RCC 7860 (cell line): ENCODE measurements at places on chromosomes 1 and 21.

GRCh38 chr1:235632506-235633401 is 16.8 kb downstream of the GNG4 start:
- DNase-seq: peak; percentile 53

- DNase-seq: no peak
These were observed 640.6 kb downstream of the PTPRU start for GRCh38 chr1:29876902-29877301.

GRCh38 chr21:45578176-45578801 is 36.0 kb upstream of the SLC19A1 start:
- no peak for DNase-seq

DNA sequence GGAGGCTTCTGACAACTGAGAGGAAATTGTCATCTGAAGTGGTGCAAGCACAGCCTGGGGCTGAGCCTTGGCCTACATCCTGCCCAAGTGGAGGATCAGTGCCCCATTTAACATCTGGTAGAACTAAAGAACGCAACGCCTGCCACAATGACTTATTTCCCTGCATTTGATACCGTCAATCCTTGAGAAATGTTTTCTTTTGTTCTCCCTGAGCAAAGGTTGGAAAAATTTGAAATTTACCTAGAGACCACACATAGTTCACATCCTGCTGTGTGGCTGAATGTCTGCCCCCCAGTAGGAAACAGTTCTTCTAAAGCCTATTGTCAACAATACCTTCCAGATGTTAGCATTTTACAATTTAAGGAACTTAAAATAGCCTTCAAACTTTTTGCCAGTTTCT is 5.6 kb upstream of the RGS4 start:
- no peak for DNase-seq

DNA sequence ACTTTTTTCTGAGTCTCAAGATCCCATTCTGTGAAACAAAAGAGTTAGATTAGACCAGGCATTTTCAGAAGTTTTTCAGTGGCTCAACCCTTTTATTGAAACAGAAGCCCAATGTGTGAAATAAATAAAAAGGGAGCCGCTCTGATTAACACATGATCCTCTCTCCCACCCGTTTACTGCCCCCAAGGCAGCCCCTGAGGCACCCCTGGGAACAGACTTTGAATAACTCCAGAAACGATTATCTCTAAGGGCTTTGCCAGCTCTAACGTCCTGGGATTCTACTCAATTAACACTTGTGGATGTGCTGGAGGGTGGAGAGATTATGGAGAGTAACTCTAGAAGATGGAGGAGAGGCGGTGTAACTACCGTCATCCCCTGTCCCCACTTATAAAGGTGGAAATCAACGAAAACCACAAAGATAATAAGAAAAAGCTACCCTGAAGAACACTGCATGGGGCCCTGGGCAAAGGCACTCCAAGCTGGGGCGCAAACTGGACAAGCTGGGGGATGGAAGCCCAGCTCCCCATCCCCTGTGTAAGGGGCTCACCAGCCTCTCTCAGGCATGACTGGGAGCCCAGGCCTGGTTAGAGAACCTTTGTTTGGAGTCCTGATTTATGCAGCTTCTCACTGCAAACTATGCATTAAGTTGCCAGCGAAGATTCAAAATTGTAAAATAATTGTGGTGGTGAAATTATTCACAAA is 39.0 kb upstream of the GRIK3 start:
- no peak for DNase-seq

- DNase-seq: no peak
These were observed 34.6 kb downstream of the XCL2 start for GRCh38 chr1:168509210-168509609.

- DNase-seq: no peak
These were observed 36.6 kb upstream of the ARF1 start for GRCh38 chr1:228045871-228046270.

- no peak for DNase-seq
These were observed 160.6 kb downstream of the HMCN1 start for GRCh38 chr1:185894791-185895190.

DNA sequence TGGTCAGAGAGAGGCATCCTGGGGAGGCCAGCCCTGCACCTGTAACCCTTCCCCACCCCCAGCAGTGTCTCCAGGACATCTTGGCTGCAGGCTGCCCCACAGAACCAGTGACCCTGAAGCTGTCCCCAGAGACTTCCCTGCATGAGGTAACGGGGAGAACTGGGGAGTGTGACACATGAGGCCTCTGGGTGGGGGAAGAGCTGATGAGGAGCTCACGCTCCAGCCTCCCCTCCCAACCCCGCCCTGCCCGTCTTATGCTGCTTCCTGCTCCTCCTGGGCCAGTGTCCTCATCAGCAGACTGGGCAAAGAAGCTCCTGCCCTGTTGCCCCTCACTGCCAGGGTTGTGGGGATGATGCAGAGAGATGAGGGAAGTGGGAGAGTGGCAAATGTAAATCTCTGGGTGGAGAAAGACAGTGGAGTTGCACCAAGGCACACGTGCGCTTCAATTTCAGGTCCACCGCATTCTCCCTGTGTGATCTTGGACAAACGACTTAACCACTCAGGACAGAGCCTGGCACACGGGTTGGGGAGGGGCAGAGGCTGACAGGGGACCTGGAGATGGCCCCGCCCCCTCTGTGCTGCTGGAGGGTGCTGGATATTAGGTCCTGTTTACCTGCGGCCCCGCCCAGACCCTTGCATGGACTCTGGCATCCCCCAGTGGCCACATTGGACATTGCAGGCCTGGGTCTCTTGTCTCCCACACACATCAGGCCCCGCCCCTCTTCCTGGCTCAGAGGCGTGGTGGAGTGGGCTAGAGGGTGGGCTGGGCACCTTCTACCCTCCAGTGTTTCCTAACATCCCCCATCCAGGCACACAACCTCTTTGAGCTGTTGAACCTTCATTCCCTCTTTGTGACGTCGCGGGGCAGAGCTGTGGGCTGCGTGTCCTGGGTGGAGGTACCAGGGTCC is 12.3 kb downstream of the CLCNKB start:
- peak; percentile 47 for DNase-seq

- DNase-seq: no peak
These were observed 716 bp downstream of the INAVA start for GRCh38 chr1:200895443-200895789.

GRCh38 chr1:212545941-212546635 is 62.5 kb upstream of the ATF3 start:
- DNase-seq: no peak

DNA sequence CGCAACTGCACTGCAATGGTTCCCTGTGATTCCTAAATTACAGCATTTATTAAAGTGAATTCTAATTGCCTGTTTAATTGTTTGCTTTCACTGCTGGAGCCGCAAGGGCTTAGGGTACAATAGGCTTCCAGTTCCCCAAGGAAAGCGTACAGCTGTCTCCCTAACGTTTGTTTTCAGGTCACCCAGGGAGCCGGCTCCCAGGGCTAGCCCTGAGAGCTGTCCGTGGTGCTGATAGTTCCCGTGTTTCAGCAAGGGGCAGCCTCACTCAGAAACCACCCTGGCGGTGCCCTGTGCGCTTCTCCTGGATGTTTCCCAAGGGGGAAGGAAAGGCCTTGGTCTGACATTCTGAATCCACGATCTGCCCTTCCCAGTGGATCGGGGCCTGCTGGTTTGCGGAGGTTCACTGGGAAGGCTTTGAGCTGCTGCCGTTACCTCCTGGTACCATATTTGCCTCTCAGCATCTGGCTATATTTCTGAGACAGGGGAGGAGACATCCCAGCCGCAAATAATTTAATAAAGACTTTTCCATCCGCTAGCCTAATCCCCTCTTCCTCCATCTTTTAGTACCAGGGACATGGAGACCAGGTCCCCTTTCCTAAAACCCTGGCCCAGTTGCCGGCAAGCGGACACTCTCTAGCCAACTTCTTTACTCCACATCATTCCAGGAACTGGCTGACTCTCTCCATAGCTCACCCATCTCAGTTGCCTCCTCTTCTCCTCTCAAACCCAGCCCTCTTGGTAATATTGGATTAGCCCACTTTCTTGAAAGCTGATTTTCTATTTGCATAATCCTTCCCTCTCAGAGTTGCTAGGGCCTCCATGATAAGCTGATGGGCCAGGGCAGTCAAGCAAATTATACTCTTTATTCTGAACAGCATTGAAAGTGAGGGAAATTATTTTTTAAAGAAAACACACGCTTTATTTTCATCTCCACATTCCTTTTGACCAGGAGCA is 149.0 kb downstream of the IGSF21 start:
- DNase-seq: peak; percentile 10

DNA sequence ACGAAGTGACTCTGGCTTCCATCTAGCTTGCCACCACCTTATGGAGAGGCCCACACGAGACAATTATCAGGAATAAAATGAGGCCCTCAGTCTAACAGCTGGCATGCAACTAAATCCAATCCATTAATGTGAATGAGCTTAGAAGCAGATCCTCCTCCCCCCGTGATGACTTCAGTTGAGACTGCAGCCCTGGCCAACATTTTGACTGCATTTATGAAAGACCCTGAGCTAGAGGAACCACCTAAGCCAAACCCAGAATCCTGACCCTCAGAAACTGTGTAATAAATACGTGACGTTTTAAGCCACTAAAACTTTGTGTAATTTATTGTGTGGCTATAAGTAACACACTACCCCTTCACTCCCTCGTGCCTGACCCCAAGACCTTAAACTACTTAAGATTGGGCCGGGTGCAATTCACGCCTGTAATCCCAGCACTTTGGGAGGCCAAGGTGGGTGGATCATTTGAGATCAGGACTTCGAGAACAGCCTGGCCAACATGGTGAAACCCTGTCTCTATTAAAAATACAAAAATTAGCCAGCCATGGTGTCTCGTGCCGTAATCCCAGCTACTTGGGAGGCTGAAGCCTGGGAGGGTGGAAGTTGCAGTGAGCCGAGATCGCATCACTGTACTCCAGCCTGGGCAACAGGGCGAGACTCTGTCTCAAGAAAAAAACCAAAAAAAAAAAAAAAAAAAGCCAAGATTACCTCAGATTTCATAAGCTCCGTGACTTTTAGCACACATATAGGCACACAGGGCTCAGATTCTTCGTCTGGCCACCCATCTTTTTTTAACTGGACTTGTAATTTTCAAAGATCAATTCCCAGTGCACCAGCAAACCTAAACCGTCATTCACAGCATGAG is 72.5 kb downstream of the ENAH start:
- no peak for DNase-seq

DNA sequence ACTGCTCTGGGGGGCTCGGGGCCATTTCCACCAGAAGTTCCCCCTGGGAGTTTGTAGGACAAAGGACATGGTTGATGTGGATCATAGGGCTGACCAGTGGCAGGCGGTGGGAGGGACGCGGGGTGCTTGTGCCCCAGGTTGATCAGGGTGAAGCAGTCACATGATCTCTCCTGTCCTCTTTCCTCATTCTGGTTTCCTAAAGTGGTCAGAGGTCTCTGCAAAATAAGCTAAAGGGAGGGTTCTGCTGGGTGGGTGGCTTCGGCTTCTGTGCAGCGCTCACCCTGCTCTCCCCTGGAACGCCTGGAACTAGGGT is 9.2 kb downstream of the PDXK start:
- DNase-seq: no peak

DNA sequence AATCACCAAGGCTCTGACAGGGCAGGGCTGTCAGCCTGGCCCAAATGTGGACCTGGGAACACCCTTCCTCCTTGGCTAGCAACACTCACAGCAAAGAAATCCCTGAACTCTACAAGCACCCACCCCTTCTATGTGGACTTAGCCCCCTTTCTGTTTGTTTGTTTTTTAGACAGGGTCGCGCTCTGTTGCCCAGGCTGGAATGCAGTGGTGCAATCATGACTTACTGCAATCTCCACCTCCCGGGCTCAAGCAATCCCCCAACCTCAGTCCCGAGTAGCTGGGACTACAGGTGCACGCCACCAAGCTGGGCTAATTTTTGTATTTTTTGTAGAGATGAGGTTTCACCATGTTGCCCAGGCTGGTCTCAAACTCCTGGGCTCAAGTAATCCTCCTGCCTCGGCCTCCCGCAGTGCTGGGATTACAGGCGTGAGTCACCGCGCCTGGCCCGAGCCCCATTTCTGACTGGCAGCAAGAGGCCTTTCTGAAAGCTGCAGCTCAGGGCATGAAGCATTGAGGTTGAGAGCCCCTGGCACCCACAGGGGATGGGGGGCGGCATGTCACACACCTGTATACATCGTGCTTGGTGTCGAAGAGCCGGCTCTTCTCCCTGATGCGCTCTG is 16.2 kb downstream of the RIPK4 start:
- DNase-seq: no peak

- no peak for DNase-seq
These were observed 4.7 kb downstream of the MINDY1 start for GRCh38 chr1:151002051-151002450.

- DNase-seq: no peak
These were observed 55.3 kb downstream of the MAN1C1 start for GRCh38 chr1:25671929-25672328.

- no peak for DNase-seq
These were observed 6.2 kb downstream of the DNMT3L start for GRCh38 chr21:44255511-44255981.

DNA sequence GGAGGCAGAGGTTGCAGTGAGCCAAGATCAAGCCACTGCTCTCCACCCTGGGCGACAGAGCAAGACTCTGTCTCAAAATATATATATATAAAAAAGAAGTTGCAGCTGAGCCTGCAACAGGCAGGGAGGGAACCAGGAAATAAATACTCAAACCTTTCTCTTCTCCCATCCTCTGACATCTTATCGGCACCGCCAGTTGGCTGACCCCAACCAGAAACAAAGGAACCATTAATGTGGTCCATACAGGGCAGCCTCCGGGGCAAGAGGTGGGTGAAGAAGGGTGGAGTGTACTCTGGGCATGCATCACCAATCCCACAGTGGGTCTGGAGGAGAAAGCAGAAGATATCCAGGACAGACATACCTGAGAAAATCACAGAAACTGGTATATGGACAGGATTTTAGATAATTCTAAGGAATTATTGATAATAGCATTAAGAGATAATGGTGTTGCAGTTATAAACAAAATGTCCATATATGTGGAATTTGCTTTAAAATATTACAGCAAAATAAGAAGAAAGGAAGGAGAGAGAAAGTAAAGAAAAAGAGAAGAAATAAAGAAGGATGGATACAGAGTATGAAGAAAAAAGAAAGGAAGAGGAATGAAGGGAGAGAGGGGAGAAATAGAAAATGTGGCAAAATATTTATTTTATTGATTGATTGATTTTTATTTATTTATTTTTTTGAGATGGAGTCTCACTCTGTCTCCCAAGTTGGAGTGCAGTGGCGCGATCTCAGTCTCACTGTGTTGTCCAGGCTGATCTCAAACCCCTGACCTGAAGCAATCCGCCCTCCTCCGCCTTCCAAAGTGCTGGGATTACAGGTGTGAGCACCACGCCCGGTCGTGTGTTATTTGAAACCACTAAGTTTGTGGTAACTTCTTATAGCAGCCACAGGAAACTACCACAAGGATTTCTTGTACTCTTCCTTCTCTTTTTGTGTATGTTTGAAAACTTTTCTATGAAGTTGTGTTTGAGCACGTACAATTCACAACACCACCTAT is 4.1 kb upstream of the PTAFR start:
- no peak for DNase-seq

- peak; percentile 13 for DNase-seq
These were observed 73.7 kb upstream of the MARK1 start for GRCh38 chr1:220454155-220454777.

DNA sequence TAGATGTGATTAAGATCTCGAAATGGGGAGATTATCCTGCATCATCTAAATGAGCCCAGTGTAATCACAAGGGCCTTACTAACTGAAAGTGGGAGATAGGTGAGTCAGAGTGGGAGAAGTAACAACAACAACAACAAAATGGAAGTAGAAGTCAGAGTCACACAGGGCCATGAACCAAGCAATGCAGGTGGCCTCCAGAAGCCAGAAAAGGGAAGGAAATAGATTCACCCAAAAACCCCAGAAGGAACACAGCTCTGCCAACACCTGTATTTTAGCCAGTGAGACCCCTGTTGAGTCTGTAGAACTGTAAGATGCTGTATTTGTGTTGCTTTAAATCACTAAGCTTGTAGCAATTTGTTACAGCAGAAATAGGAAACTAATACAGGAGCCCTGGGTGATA is 4.1 kb downstream of the TAGLN2 start:
- DNase-seq: no peak

- no peak for DNase-seq
These were observed 181.7 kb downstream of the ROR1 start for GRCh38 chr1:63955370-63956145.
